Activated CD4-positive, alpha-beta T cell treated with anti-CD3 and anti-CD28 coated beads, Interleukin-2, Interleukin-6, amounts not matched to agents 100 ng/mL and 50 ng/mL, durations not matched to agents 16 hours and 8 hours (primary cell): ENCODE measurements at places on chromosomes 2 and 18.

DNA sequence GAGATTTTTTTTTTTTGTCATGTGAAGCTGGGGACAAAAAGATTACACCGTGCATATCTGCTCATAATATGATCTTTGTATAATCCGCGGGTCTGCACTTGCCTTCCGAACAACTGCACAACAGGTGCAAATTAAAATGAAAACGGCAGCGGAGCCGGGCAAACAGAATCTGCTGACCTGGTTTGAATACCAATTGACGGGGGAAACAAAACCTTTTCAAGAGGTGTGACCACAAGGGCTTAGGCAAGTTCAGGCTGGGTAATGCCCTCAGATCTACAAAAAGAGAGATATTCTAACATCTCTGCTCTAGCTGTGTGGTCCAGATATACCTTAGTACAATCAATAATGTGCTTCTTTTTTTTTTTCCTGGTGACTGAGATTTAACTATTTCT lies 88.5 kb downstream of the ZEB2 start:
- DNase-seq, result no peak

- DNase-seq, result no peak
These were observed 2.5 kb downstream of the ITGB6 start for GRCh38 chr2:160197587-160197986.

- no peak for DNase-seq
These were observed 494.7 kb downstream of the BCL11A start for GRCh38 chr2:60058781-60059180.

GRCh38 chr2:198452327-198452726 lies 647.9 kb downstream of the PLCL1 start:
- DNase-seq, result no peak

GRCh38 chr2:216761133-216761532 lies 65.8 kb upstream of the IGFBP5 start:
- no peak for DNase-seq

DNA sequence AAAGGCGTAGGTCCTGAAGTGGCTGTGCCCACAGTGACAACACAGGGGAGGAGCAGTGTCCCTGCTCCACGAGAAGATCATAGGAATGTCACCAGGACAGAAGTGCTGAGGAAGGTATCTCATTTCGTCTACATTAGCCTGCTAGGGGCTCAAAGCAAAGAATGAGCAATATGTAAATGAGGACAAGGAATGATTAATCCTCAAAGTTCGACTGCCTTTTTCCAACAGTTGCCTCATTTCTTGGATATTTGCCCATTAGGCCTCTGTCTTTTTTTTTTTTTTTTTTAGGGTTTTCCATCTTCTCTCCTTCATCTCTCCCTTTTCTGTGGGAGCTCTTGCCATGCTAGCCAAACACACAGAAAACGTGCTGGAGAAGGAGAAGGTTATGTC lies 105.2 kb upstream of the ARHGAP28 start:
- DNase-seq, result no peak

GRCh38 chr2:238100049-238100820 lies at the start of gene ESPNL:
Gene ESPNL, plus strand, starts transcription at chr2:238100340. Its CDS starts 80 bp downstream, at chr2:238100420.
- no peak for DNase-seq

- DNase-seq, result no peak
These were observed 194.2 kb downstream of the TXNL1 start for GRCh38 chr18:56444201-56444600.

DNA sequence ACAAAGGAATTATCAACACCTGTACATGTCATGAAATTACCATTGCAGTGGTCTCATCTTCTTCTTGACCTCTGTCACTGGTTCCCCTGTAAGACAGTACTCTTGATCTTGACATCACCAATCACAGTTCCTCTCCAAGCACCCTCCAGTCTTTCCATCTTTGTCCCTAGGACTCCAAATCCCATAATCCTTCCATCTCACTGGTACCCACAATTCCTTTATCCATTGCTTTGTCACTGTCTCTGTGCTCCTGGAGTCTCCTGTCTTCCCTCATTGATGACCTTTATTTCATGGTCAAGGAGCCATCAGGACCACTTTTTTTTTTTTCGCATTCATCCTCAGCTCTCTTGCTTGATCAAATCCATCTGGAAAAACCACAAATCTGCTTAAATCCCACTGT lies 56.7 kb downstream of the COL4A3 start:
- no peak for DNase-seq

DNA sequence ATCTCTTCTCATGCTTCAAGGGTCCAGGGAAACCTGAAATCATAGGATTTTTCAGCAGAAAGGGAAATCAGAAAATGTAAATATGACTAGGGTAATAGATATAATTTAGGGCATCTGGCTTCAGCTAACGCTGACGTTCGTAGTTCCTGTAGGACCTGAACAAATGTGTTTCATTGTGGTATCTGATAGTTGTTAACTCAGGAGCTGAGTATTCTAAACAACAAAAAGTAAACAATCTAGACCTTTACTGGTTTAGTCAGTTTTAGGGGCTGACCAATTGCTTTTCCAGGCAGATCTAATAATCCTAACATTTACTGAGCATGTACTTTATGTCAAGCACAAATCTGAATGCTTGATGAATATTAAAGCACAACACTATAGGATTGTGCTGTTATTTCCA lies 114.8 kb downstream of the GALNT1 start:
- no peak for DNase-seq
